GM23338 (cell line): ENCODE measurements at places on chromosomes 13 and 19.

DNA sequence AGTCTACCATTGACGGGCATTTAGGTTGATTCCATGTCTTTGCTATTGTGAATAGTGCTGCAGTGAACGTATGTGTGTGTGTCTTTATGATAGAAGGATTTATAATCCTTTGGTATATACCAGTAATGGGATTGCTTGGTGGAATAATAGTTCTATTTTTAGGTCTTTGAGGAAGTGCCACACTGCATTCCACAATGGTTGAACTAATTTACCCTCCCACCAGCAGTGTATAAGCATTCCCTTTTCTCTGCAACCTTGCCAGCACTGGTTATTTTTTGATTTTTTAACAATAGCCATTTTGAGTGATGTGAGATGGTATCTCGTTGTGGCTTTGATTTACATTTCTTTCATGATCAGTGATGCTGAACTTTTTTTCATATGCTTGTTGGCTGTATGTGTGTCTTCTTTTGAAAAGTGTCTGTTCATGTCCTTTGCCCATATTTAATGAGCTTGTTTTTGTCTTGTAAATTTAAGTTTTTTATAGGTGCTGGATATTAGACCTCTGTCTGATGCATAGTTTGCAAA is 37.5 kb downstream of the RFC3 start:
- no peak for DNase-seq

DNA sequence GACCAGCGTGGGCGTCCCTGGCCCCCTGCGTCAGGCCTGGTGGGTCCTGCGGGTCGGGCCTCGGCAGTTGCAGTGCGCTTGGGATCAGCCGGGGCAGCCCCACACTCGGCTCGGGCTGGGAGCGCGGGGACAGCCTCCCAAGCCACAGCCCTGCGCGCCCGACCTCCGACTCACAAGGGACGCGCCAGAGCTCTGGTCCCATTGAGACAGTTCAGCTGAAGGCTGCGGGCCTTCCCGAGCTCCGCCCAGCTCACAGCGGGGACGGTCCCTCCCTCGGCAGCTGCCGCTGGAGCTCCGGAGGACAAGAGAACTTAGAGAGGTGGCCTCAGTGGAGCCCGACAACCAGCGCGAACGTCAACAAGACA is 45.7 kb upstream of the ZNF730 start:
- DNase-seq = peak; percentile 71

- no peak for DNase-seq
Measured at GRCh38 chr13:71787414-71787813, 79.6 kb downstream of the DACH1 start.

DNA sequence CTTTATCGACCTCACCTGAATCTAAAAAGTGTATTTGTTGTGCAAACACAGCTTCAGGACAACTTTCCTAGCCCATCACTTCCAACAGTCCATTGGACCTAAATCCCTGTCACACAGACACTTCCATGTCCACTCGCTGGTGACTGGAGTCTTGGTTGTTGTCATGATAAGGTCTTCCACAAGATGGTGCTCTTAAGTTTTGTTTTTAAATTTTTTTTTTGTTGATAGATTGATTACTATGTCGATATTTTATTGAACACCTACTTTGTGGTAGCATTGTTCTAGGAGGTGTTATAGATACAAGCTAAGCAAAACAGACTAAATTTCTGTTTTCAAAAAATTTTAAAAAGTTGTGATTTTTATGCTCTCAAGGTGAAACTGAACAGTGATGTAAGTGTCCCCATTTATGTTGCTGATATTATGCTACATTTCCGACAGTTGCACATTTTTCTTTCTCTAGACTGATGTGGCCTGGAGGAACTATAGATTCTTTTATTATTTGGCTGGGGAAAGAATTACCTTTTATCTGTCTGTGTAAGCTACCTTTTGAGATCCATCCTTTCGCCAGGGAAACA is 8.1 kb upstream of the ERICH6B start:
- DNase-seq = peak; percentile 48

DNA sequence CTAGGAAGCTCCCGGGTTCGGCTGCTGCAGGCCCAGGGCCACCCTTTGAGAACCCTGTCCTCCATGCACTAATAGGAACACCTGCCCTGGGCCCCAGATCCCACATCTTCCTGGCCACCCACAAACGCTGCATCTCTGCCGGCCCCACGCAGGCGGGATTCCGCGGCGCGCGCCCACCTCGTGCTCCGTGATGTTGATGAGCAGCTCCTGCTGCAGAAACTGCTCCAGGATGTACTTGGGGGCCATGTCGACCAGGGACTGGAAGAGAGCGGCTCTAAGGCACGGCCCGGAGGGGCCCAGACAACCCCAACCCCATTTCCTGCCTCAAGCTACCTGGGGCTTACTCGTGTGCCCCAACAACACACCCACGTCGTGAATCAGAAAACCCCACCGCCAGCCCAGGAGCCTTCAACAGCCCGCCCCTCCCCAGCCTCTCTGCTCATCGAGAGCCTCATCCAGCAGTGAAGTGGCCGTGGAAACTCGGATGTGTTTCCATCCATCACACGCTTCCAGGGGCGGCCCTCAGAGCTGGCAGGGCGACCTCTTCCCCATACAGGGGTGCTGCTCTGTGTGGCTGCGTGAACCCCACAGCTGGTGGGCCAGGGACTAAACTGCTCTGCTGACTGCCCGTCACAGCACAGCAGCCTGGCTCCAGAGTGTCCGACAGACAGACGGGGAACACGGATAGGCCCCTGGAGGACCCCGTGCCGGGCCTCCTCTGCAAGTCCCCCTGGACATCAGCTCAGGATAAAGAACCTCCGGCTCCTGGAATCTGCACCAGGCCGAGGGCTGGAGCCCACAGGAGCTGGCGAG is 4.2 kb downstream of the POLR2E start:
- DNase-seq = no peak

DNA sequence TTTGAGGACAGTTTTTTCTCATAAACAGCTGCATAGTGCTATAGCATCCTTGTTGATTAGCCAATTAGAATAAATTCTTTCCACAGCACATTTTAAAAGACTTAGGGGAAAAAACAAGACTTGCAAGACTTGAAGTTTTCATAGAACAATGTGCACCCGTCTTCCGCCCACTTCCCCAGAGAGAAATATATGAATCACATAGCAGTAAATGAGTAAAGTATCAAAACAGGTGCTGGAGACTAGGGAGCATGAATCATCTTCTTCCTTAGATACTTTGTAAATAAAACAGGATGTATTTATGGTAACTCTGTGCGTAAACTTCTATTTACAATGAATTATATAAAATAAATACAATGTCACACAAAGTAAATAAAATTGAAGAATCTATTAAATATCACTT is 75.1 kb downstream of the COL4A2 start:
- DNase-seq = no peak

DNA sequence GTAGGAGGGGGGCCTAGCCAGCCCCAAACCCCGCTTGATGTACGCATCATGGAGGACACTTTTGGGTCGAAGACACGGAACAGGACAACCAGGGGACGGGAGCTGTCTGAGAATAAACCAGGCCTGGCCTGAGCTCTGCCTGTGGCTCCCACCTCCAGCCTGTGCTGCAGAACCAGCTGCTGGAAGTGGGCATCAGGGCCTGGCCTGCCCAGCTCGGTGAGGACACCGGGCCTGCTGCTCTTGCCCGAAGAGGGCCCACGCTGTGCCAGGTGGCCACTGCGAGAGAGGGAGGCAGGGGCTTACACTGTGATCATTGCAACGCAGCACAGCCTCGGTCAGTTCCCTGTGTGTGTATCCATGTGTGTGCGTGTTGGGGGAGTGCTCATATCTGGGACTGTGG is 34.6 kb downstream of the CEBPG start:
- no peak for DNase-seq

- DNase-seq = no peak
Measured at GRCh38 chr19:32349724-32350470, 4.5 kb downstream of the ZNF507 start.

GRCh38 chr13:100543872-100544602 is 44.6 kb downstream of the GGACT start:
- DNase-seq = no peak

DNA sequence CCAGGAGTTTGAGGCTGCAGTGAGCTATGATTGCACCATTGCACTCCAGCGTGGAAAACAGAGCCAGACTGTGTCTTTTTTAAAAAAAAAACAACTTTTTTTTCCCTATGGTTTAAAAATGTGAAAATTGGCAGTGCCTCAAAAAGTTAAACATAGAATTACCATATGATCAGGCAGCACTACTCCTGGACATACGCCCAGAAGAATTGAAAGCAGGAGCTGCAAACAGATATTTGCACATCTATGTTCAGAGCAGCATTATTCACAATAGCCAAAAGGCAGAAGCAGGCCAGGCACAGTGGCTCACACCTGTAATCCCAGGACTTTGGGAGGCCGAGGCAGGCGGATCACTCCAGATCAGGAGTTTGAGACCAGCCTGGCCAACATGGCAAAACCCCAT is 3.8 kb upstream of the RETN start:
- no peak for DNase-seq
